ENCODE measurements at places on chromosomes 4 and X. TPM values are rescaled to one million over a fixed set of nuclear protein-coding genes. Genes with fewer than 3 reads are reported as not detected.

Gene WDR13
- 95.8 TPM for total RNA-seq

Gene CYP2U1
- 4.9 TPM for total RNA-seq

Gene UGT2B17
- not detected for total RNA-seq

Gene SLITRK2
- not detected for total RNA-seq

Gene CHRDL1
- total RNA-seq: 79.1 TPM

Gene JAKMIP1
- total RNA-seq: not detected

Gene MRFAP1
- total RNA-seq: 155 TPM

Gene CCSER1
- not detected for total RNA-seq

Gene WFS1
- 7.6 TPM for total RNA-seq

Gene STOX2
- 1.8 TPM for total RNA-seq

Gene SUPT20HL1
- total RNA-seq: not detected

Gene DOCK11
- 6.4 TPM for total RNA-seq

Gene CCNQ
- 47.7 TPM for total RNA-seq

Gene IL3RA
- not detected for total RNA-seq

- no peak for DNase-seq
These were observed 46.8 kb downstream of the MXRA5 start for GRCh38 chrX:3299636-3300035.

DNA sequence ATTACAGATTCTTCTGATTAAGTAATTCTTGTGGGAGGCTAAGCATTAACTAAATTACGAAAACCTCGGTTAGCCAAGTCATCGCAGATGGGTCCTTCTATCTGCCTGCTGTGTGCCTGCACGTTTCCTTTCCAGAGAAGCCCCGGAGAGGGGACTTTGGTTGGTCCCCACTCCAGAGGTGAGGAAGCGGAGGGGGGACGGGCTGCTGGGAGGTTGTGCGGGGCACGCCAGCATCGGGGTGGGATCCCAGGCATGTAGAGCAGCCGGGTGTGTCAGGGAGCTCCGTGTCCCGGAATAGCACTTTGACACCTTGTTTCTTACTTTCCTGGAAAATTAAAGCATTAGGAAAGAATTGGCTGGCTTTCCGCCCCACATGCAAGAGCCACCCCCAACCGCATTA, 26.6 kb downstream of the PIGG start:
- DNase-seq: no peak

- DNase-seq: no peak
These were observed 42.7 kb upstream of the CITED1 start for GRCh38 chrX:72348247-72348979.

- DNase-seq: no peak
These were observed 24.1 kb upstream of the WFS1 start for GRCh38 chr4:6245246-6246169.

DNA sequence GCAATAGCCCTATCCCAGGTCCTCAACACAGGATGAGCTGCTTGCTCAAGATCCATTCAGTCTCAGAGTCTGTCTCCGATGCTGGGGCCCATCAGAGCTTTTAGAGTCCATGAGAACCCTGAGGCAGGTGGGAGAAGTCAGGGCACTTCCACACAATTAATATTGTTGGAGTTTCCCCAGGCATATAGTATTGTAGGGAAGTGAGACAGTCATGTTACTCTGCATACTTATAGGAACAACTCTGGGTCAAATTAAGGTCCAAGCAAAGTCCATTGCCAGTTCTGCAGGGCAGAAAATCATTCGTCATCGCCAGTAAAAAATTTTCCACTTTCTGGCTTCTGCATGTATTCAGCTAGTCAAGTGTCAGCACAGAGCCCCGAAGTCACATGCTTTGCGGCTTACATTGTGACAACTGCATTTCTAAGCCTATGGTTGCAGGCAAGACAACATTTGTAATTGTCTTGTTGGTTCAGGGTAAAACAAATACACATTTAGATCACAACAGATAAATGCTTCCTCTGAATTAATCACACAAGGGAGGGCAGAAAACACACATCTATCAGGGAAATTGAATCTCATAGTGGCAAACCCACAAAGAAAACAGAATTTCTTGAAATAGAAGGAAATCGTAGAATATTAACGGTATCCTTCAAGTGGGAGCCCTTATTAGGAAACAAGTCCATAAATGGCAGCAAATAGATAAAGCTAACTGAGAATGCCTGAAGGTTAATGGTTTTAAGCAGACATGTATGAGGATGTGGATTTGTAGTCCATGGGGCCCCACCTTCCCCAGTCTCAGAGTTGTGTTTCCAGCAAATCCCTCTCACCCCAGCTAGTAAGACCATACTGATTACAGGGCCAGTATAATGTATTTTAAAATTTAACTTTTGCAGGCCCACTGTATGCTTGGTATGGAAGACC, 412.1 kb upstream of the RASGEF1B start:
- DNase-seq: no peak

GRCh38 chr4:168453146-168453545, 27.1 kb downstream of the DDX60L start:
- DNase-seq: no peak

DNA sequence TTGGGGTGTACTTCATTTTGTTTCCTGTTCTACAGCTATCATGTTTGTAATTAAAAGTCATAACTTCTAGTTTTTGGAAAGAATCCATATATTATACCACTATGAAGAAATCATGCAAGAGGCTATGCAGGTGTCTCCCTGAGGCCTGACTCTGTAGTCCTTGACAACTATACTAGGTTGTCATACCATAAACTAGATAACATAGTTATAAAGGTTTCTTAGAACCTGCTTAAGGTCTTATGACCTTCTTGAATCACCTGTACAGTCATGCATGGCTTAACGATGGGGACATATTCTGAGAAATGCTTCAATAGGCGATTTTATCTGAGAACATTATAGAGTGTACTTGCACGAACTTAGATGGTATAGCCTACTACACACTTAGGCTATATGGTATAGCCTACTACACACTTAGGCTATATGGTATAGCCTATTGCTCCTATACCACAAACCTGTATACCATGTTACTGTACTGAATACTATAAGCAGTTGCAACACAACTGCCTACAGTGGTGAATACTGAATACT, 3.3 kb downstream of the PWWP3B start:
- DNase-seq: no peak

DNA sequence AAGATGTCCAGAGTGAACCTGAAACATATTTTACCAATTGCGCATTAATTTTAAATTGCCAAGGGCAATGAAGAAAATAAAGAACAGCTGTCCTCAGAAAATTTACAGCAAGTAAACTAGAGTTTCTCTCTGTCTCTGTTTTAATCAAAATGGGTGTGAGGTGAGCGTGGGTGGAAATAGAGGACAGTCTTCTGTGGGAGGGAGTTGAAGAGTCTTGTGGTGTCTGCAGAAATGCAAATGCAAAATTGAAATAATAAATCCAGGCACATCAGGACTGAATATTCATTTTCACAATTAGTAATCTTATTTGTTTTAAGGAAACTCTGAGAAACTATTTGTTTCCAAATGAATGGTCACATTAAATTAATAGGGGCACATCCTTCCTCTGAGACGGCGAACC, 192.0 kb downstream of the ARHGAP10 start:
- DNase-seq: no peak

GRCh38 chr4:100591161-100591876, 73.5 kb upstream of the EMCN start:
- no peak for DNase-seq

DNA sequence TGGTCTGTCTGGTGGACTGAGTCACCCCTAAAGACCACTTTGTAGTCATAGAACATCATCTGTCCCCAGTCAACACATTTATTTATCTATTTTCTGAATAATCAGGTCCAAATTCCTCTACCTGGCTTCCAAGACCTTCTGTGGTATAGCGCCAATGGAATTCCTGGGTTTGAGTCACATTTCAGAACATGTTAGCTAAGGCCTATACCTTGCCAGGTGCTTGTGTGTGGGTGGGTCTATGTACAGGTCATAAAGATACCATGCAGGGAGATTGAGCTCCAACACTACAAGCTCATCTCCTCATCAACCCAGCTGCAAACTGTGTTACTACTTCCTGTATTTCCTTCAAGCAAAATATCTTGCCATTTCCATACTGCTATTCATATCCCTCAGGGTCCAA, 113.3 kb downstream of the TRAPPC11 start:
- no peak for DNase-seq

DNA sequence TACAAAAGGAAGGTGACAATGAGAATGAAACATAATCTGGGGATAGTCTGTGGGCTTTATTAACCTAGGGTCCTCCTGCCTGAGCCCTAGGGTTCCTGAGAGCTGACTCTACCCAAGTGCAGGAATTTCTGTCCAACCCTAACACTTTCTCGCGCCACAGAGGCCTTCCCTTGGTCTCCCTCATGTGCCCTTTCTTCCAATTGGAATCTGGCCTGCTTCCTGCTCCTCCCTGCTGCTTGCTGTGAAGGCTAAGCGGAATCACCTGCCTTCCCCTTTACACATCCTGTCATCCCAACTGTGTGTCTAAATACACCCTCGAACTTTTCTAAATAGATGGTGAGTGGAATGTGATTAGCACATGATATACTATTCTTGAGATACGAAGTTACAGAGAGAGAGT, 5.9 kb downstream of the MAGEA11 start:
- DNase-seq: no peak

DNA sequence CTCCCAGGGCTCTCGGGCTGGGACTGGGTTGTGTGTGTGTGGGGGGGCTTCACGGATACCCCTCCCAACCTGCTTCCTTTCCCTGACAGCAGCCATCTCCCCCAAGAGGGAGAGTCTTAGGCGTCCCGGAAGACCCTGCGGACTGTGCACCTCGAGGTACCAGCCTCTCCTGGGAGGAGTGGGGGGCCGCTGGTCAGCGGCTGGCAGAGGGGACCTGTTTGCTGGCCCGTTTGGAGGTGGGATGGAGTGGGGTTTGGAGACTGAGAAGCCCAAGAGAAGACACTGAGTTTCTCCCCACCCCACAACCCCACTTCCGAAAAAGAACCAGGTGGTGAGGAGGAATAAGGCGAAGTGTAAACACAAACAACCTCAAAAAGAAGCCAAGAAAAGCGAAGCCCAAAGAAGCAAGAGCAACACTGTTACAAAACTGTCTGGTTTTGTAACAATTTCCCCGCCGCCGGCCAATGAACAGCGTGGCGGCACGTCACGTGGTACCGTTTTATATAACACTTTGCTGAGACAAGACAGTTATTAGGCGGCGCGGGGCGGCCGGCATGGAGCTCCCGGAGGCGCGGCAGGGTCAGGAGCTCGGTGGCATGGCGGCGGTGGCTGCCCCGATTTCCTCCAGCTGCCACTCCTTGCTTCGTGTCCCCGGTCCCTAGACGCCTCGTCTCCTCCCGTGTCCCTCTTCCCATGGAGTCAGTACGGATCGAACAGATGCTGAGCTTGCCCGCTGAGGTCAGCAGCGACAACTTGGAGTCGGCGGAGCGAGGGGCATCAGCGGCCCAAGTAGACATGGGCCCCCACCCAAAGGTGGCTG, at the start of gene LONRF3:
Gene LONRF3, plus strand, starts transcription at position 531 of the 820 bp plus-strand sequence. Its CDS starts 163 bp downstream, at position 694.
- peak; percentile 40 for DNase-seq

DNA sequence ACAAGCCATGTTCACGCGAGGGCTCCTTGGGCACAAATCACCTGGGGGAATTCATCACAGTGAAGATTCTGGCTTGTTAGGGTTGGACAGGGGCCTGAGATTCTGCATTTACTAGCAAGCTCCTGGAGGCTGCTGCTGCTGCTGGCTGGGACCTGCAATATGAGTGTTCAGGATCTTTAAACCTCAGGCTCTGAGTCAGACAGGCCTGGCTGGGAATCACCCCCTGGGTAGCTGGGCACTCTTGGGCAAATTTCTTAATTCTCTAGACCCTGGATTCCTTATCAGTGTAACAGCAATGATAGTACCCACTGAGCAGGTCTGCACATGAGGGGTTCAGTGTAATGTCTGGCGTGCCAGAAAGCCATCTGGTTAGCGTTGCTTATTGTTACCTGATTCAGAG, 101.5 kb downstream of the DHX15 start:
- peak; percentile 30 for DNase-seq

GRCh38 chrX:85052205-85052604, 48.5 kb downstream of the APOOL start:
- DNase-seq: no peak

- DNase-seq: no peak
These were observed 40.5 kb downstream of the MID1IP1 start for GRCh38 chrX:38841750-38842149.

GRCh38 chr4:139825523-139826014, 159.9 kb downstream of the MGST2 start:
- DNase-seq: no peak

- DNase-seq: no peak
These were observed 1.4 kb downstream of the CNKSR2 start for GRCh38 chrX:21375708-21376009.

GRCh38 chr4:7987148-7987989, 47.7 kb upstream of the AFAP1 start:
- DNase-seq: peak; percentile 37

DNA sequence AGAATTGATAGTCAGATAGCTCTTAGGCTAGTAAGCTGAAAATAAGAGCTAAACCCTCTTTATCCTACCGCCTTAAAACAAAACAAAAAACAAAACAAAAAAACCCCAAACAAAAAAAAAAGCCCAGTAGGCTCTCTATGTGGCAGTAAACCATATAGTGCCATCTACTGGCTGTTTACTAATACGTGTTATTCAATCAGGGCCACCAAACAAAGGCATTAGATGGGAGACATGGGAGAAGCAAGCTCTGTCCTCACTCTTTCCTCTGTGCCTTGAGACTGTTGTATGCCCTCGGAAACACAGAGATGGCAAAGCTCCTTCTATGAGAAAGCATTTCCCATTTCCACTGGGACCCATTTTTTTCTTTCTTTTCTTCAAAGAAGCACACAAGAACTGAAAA, 148.8 kb upstream of the MID1 start:
- DNase-seq: no peak

- peak; percentile 5 for DNase-seq
These were observed 33.4 kb downstream of the ARHGEF6 start for GRCh38 chrX:136747003-136747986.

GRCh38 chr4:184969610-184970009, 48.7 kb upstream of the HELT start:
- DNase-seq: no peak

- no peak for DNase-seq
These were observed 1.2 kb upstream of the FSTL5 start for GRCh38 chr4:162164906-162165510.

DNA sequence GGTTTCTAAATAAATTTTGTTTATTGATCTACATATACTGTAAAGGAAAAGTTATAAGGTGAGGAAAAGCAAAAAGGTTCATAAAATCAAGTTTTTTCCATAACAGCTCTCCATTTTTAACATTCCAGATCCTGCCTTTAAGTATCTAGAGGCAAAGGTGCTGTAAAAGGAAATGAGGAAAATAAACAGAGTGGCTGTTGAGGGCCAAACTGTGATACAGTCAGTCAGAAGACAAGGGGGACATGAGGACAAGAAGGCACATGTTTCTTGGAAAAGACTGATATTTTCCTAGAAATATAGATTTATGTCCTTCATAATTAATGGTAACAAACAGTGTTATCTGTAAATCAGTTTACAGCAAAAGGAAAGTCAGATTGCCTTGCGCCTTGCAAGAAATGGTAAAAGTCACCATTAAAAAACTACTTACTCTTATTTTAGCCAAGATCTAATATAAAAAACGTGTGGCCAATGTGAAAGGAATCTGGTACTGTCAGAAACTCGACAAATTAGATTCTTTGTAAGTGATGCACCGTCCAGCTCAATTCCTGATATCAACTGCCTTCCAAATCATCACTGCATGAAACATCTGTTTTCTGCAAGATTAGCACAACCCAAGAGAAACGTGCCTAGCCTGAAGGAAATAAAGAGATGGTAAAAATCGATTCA, 34.0 kb upstream of the VEGFD start:
- DNase-seq: no peak
